ENCODE measurements at places on chromosomes 16 and 17.

DNA sequence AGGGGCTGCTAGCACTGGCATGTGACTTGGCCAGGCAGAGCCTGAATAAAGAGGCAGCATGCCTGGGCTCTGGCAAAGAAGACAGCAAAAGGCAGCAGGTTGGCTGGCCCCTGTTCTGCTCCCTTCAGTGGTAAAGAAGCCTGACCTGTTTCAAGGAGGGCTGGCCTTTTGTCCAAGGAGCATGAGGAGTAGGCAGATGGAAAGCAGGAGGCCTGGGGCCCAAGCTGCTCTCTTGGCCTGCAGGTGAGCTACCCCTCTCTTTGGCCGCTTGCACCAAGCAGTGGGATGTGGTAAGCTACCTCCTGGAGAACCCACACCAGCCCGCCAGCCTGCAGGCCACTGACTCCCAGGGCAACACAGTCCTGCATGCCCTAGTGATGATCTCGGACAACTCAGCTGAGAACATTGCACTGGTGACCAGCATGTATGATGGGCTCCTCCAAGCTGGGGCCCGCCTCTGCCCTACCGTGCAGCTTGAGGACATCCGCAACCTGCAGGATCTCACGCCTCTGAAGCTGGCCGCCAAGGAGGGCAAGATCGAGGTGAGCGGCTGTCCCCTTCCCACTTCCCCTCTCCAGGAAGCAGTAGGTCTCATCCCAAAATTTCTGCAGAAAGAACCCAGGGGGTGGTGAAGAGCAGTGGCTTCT, 8.0 kb downstream of the TRPV2 start:
- no peak for DNase-seq

DNA sequence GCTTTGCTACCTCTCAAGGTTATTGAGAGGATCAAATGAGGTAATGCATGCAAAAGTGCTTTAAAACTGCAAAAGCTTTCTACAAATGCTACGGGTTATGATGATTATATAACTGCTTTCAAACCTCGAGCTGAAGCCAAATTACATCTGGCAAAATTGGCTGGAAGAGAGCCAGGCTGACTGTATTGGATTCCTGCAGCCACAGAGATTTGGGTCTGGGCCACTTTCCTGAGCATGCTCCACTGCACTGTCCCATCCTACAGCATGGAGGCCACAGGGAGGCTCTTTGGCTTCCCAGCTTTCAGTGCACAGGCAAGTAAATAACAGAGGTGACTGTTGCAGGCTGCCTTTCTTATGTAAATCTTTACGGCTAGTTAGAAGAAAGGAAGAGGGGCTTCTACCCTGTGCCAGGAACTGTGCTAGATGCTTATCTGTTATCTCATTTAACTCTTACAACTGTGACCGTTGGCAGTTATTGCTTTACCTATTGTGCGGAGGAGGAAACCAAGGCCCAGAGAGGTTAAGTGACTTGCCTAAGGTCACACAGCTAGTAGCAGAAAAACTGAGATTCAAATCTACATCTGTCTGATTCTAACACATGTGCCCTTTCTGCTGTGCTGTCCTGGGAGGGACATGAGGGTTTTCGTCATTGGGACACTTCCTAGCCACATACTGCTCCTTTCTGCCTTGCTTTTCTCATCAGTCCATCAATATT, 121.8 kb downstream of the SPACA3 start:
- DNase-seq: no peak

DNA sequence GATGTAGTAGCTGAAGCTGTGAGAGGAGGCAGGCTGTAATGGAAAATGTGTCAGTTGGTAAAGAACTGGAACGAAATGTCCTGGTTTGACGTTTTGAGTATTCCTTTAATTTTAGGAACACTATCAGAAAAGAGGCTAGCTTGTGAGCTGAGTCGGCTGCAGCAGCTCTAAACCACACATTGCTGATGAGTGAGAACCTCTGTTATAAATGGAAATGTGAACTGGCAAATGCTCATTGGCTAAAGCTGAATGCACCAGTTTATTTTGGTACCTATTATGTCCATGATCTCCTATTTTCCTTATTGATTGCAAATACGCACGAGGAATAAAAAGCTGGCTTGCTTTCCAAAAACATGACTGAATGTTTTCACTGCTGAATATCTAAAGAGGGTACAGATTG, 11.0 kb upstream of the WIPI1 start:
- no peak for DNase-seq

DNA sequence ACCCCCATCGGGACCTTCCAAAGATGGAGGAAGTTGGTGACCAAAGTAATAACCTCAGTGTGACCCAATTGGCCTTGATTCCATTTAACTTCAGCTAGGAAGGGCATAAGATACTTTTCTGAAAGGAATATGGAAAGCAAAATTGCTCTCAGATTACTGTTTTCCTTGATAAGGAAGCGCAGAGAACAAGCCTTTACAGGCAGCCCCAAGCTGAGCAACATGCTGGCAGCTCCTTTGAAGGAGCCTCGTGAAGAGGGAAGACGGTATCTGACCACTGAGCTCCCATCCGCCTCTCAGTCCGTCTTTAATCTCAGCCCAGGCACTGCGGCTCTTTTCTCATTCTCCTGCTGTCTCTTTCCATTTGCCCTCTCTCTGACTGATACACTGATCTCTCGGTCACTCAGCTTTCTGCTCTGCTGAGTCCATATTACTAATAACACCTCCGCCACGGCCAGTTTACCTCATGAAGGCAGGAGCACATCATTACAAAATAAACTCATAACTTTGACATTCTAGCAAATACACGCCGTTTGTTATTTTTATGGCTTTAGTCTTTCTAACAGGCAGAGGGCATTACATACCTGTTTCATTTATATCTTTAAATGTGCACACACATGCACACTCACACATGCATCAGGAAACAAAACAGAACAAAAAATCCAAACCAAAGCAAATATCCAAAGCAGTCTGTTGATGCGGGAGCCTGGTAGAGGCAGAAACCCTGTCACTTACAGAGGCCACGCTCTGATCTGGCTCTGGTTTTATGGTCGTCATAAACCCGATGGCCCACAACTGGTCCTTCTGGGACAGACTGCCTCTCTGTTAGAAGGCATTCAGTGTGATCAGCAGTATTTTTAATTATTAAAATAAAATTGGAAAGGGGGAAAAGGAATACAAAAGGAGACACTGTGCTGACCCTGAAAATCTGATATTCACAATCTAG, 183.2 kb downstream of the AATF start:
- DNase-seq: no peak

- peak; percentile 73 for DNase-seq
Observed at GRCh38 chr17:49952209-49952911, 16.6 kb upstream of the DLX4 start.

DNA sequence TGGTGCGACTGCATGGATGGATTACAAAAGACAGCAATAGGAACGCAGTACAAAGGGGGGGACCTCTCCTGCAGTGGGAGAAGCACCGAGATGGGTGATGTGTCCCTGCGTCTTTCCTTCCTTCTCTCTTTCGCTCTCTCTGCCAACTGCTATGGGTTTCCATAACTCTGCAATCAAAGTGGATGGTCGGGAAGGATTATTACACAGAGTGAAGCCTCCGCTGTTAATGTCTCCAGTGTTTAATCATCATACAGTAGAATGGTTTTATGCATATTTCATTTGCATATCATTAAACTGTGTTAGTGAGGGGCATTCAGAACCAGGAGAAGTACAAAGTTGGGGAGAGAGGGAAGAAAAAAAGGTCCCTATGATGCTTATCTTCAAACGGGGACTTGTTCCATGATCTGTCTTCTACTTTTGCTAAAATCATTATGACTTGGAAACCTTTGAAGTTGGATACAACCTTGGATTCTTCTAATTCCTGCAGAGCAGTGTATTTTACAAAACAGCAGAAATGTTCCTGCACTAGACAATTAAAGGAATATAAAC, 255.9 kb upstream of the PMFBP1 start:
- DNase-seq: no peak
